ENCODE measurements at places on chromosomes 5 and 9. TPM values are rescaled to one million over a fixed set of nuclear protein-coding genes. Genes with fewer than 3 reads are reported as not detected.

NAIP gene
- total RNA-seq: 2.0 TPM

KLHL9 gene
- total RNA-seq: 29.2 TPM

ACTBL2 gene
- 1.1 TPM for total RNA-seq

LRRC19 gene
- not detected for total RNA-seq

ZNF483 gene
- total RNA-seq: 2.2 TPM

ECSCR gene
- 0.14 TPM for total RNA-seq

STKLD1 gene
- 0.55 TPM for total RNA-seq

ZNF346 gene
- 13.8 TPM for total RNA-seq

NSMF gene
- 10.4 TPM for total RNA-seq

WHRN gene
- 2.3 TPM for total RNA-seq

SAXO1 gene
- total RNA-seq: under 0.01 TPM

C9orf152 gene
- not detected for total RNA-seq

FGF10 gene
- 3.8 TPM for total RNA-seq

FAM13B gene
- 13.1 TPM for total RNA-seq

PCDHGC5 gene
- total RNA-seq: 2.6 TPM

OBP2B gene
- not detected for total RNA-seq

MLANA gene
- not detected for total RNA-seq

ADAMTS12 gene
- 34.2 TPM for total RNA-seq

PGGT1B gene
- 17.6 TPM for total RNA-seq

SLC6A3 gene
- total RNA-seq: not detected

MUSK gene
- 5.5 TPM for total RNA-seq

LCNL1 gene
- total RNA-seq: 3.4 TPM

LRRC14B gene
- not detected for total RNA-seq

HAVCR1 gene
- total RNA-seq: not detected

ACTL7B gene
- total RNA-seq: not detected

SPINK4 gene
- 0.74 TPM for total RNA-seq

PCDHGA12 gene
- 9.1 TPM for total RNA-seq

SUB1 gene
- total RNA-seq: 161 TPM

GIN1 gene
- total RNA-seq: 6.5 TPM

PCDHB16 gene
- total RNA-seq: 0.18 TPM

ESM1 gene
- total RNA-seq: 0.57 TPM

ANKRD34B gene
- total RNA-seq: not detected

KCTD16 gene
- total RNA-seq: 2.4 TPM

RFX3 gene
- total RNA-seq: 3.1 TPM

TEK gene
- 19.2 TPM for total RNA-seq

CCNJL gene
- total RNA-seq: 0.18 TPM

SKIC3 gene
- total RNA-seq: 131 TPM

UNC13B gene
- 14.9 TPM for total RNA-seq

ADAMTS16 gene
- total RNA-seq: 0.18 TPM

THBS4 gene
- 1.1 TPM for total RNA-seq

TMEM174 gene
- not detected for total RNA-seq

PROB1 gene
- 1.0 TPM for total RNA-seq

HACD4 gene
- total RNA-seq: 6.9 TPM

CARTPT gene
- not detected for total RNA-seq

TLX3 gene
- not detected for total RNA-seq

CLIC3 gene
- total RNA-seq: 7.8 TPM

SNX18 gene
- total RNA-seq: 96.2 TPM

C5orf52 gene
- total RNA-seq: not detected

BTNL3 gene
- total RNA-seq: not detected

SH3GL2 gene
- not detected for total RNA-seq

SMIM33 gene
- total RNA-seq: not detected

QRFP gene
- total RNA-seq: not detected

FBLL1 gene
- 0.74 TPM for total RNA-seq

IFNK gene
- not detected for total RNA-seq

CDH12 gene
- not detected for total RNA-seq

All from smooth muscle cell of bladder (primary cell).